ENCODE measurements at places on chromosomes 16 and 17.

GRCh38 chr17:732902-733720, 715 bp downstream of the TLCD3A start:
- DNase-seq = peak; percentile 46

DNA sequence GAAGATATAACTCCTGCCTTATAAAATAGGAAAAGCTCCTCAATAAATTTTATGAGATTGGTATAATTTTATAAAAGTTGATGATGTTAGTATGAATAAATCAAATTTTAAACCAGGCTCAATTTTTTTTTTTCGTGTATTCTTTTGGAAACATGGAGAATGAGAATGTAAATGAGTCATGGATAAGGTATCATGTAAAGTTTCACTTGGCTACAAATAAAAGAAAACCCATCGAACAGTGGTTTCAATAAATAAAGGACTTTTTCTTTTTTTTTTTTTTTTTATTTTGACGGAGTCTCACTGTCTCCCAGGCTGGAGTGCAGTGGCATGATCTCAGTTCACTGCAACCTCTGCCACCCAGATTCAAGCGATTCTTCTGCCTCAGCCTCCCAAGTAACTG, 67.3 kb downstream of the PHKB start:
- DNase-seq = no peak

GRCh38 chr17:68310152-68310551, 18.9 kb downstream of the ARSG start:
- DNase-seq = no peak

GRCh38 chr16:75247249-75247648, 4.2 kb downstream of the BCAR1 start:
- DNase-seq = no peak

DNA sequence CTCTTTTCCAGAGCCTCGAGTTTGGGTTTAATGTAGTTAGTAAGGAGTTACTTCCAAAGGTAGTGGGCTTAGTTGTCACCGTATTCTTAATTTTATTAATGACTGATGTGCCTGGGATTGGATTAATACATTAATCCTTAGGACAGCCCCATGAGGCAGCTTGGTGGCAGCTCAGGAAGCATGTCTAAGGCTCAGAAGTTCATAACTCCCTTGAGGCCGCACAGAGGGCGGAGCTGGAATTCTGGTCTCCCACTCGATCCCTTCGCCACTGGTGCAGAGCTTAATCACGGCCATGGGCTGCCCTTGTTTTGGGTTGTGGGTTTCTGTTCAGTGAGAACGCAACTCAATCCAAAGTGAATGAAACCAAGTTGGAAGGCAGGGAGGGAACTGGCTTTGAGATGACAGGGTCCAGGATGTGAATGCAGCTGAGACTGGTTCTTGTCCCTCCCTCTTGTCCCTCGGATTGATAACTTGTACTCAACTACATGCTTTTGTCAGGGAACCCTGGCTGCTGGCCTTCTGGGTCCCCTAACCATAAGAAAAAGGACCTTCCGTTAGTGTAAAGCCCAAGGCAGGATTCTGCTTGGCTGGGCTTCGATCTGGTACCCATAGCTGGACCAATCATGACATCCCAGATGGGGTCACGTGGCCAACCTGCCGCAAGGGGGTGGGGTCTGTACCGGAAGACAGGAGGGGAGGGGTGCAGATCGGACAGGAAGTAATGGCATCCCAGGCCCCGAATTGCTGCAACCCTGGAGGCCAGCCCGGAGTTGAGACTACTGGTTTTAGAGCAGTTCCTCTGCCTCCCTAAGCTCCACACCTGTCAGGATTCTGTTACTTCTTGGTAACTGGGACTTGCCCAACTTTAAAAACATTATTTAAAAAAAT, 45.4 kb downstream of the SNX20 start:
- no peak for DNase-seq

DNA sequence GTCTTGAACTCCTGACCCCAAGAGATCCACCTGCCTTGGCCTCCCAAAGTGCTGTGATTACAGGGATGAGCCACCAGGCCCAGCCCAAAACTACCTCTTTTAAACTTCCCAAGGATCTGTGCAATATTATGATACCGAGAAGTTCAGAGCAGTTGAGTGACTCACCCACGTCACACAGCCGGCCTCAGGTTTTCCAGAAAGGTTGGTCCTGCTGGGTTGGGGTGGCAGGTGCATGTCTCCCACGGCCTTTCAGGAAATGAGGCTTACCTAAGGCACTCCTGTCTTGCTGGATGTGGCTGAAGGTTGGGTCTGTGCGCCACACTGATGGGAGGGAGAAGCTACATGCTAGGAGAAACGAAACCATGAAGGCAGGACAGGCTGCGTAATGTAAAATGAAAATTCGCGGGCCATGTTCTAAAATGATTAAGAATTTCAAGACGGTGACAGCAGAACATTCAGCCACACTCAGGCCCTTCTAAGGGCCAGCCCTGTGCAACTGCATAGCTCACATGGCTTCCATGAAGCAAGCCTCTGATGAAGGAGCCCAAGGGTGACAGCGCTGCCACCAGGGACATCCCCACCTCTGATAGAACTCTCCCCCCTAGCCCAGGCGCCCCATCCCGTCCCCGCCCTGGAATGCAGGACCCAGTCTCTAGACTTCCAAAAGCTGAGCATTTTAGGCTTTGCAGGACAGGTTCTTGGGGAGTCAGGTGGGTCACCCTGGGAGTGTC, 6.6 kb upstream of the GLIS2 start:
- DNase-seq = no peak

DNA sequence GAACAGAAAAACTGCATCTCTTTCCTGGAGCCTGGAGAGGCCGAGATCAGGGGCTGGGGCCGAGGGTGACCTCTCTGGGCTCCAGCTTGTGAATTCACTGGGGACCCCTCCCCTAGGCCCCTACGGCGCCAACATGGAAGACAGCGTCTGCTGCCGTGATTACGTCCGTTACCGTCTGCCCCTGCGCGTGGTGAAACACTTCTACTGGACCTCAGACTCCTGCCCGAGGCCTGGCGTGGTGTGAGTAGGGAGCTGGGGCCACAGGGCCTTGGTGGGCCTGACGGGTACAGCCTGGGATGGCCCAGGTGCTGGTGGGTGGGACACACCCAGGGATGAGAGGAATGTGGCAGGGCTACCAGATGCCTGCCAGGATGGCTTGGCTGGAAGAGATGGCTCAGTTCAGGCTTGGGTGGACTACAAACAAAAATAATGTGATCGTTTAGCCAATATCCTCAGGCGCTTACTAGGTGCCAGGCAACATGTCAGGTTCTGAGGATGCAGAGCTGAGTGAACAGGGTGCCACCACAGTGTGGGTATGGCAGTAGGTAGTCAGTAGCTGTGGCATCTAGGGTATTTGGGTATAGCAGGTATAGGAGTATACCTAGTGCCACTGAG, 1.8 kb downstream of the CCL22 start:
- no peak for DNase-seq

DNA sequence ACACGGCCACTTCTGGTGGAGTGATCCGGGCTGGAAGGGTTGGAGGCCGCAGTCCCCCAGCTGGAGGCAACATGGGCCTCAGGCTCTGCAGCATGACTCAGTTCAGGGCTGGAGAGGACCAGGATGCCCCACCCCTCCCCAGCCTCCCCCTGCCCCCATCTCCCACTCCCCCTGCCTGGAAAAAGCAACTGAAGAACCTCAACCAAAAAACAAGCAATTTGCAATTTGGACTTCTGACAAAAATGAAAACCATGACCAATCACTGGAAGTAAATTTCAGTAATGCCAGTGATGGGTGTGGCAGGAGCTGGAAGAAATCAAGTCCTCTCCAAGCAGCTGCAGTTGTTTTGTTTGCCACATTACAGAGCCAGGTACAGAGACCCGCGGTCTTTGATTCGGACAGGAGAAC, 6.6 kb upstream of the MIF4GD start:
- DNase-seq = no peak

DNA sequence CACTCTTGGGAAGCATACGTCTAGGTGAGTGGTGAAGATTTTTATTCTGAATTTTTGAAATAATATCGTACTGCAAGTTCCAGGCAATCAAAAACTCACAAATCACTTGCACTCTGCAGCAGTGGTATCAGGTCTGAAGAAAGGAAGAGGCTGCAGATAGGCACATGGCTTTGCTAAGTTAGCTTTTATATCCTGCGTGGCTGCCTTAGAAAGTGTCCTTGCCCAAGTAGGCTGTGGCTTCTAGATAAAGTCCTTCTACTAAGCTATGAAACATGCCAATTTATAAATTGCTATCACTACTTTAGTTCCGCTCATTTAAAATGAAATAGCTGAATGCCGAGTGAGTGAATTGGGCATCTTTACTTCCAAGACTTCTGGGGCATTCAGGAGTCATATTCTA, 17.9 kb downstream of the WWOX start:
- DNase-seq = no peak

DNA sequence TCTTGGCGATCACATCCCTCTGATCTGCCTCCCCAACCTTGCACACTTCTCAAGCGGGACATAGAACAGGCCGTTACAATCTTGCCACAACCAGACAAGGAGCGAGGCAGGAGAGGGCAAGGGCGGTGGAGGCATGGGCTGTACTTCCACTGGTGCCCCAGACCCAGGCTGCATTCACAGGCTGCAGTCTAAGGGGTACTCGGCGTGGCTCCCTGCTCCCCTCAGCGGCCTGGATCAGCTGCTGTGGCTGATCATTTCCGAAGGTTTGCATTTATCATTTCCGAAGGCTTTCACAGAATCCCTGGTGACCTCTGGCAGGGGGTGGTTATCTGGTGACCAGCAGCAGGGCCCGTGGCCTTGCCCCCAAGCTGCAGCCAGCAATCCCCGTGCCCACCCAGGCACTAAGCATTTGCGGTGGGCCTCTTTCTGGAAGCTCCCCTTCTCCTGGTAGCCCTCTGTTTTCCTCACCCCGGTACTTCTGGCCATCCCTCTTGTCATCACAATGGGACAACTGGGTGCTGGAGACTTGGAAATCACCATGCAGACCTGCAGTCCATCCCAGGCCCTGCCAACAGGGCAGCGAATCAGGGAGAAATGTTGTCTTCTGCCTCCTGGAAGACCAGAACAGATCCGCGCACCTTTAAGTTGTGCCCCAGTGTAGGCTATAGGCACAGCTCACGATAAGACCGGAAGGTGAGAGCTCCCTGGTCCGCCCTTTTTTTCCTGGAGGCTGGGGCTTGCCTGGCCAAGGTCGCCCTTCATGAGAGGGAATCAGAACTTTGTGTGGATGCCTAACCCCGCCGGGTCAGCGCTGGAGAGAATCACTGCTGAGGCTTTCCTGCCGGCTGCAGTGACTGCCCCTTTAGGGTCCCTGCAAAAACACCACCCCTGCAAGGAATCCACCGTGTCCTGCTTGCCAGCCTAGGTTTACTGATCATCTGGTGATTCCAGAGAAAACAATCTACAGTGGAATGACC, 1739.1 kb downstream of the TP53TG3F start:
- no peak for DNase-seq

- DNase-seq = no peak
These were observed 41.5 kb downstream of the AIPL1 start for GRCh38 chr17:6393351-6393952.

- no peak for DNase-seq
These were observed 113.7 kb upstream of the DHX40 start for GRCh38 chr17:59451706-59452105.

GRCh38 chr16:67372664-67373063, 20.6 kb downstream of the TPPP3 start:
- DNase-seq = no peak

DNA sequence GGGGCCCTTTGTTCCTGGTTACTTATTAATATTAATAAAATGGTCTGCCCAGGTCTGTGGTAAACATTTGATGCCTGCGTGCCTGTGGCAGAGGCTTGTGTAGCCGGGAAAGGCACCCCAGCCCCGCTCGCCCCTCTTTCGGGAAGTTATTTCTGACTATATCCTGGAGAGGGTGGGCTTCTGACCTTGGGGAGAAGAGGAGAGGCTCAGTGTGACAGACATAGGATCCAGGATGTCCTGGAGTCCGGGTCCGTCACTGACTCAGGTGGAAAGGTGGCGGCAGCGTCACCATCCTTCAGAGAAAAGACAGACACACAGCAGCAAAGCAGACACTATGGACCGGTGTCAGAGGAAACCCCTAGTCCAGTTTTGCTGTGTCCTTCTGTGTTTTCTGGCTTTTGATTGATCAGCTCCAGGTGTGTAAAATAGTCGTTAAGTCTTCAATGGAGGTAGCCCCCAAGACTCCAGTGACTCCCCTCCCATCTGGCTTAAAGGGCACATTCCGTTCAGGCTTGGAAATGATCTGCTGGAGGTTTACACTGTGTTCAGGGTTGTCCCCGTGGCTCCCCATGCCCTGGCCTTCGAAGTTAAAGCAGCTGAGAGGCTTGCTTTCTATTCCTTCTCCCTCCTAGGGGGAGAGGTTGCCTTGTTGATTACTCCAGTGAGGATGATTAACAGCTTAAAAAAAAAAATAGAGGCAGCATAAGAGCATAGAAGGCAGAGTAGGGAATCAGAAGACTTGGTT, 81.6 kb downstream of the CCDC182 start:
- DNase-seq = no peak

- no peak for DNase-seq
These were observed 3.4 kb downstream of the MYO18A start for GRCh38 chr17:29176558-29177351.

GRCh38 chr16:81313701-81314602, 810 bp upstream of the GAN start:
- DNase-seq = no peak

DNA sequence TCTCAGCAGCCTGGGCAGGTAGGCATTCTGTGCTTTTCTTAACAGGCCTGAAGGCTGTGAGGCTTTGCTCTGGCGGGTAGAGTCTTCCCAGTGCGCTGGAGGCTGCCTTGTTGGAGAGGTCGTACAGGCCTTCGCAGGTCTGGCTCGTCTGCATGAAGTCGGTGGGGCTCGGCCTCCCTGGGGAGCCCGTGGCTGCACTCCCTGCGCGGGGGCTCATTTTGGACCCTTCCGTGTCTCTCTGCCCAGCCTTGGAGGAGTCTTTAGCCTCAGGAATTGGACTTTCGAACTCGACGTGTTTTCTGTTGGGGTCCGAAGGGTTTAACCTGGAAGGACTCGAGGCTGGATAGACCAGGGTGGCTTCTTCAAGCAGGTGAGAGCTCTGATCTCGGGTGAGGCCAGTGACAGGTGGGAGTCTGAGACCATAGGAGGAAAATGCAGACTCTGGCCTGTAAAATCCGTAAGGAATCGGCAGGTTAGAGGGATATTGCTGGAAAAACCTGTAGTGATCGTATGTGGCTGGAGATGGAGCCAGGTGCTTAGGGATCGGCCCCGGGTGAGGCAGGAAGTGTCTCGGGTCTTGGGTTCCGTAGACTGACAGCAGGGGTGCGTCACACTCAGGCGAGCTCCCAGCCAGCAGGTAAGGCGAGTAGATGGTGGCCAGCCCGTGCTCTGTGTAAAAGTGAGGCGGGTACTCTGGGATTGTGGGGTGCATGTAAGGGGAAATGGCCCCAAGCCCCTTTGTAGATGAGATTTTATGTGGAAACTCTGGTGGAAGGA, 8.6 kb downstream of the ZNF750 start:
- DNase-seq = no peak

Data from stimulated activated CD4-positive, alpha-beta T cell treated with anti-CD3 and anti-CD28 coated beads, Interleukin-12 subunit alpha, Interleukin-12 subunit beta, amount 100 ng/mL, for 24 hours (primary cell).